ENCODE measurements at places on chromosomes 12 and 14.

GRCh38 chr12:4809013-4809448 lies 88.8 kb downstream of the GALNT8 start:
- DNase-seq, result no peak

- DNase-seq, result no peak
Observed at GRCh38 chr12:104680070-104680469, 223.3 kb downstream of the CHST11 start.

DNA sequence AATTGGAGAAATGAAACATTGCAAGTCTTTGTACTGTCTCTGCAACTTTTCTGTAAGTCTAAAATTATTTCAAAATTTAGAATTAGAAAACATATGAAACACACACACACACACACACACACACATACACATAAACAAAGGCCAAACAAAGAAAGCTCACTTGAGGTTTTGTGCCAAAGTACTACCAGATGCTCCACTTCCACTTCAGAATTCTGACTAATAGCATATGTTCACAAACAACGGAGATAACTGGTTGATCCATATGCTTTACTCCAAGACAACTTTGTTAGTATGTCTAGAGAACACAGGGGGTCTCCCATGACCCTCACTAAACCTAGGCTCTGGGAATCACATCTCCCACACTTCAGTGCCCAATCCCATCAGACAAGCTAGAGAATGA lies 133.8 kb upstream of the CLEC14A start:
- DNase-seq, result no peak

DNA sequence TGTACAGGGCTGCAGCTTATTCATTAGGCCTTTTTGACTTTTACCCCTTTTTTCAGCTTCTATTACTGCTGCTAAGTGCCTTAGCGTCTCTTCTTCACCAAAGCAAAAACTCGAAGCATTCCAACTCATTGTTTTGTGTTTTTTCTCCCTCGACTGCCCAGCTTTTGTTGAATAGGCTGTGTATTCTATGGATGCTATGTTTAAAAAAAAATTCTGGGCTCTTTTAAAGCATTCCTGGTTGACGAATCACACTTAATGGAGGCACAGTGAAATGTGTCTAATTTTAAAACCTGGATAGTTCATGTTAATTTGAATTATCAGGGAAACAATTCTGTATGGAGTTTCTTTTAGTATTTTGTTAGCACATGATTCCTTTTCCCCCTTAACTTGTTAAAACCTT lies 29.7 kb downstream of the KTN1 start:
- no peak for DNase-seq

GRCh38 chr12:29148596-29148910 lies 525 bp upstream of the FAR2 start:
- no peak for DNase-seq

GRCh38 chr14:81565441-81566290 lies 32.0 kb upstream of the SEL1L start:
- DNase-seq, result no peak

DNA sequence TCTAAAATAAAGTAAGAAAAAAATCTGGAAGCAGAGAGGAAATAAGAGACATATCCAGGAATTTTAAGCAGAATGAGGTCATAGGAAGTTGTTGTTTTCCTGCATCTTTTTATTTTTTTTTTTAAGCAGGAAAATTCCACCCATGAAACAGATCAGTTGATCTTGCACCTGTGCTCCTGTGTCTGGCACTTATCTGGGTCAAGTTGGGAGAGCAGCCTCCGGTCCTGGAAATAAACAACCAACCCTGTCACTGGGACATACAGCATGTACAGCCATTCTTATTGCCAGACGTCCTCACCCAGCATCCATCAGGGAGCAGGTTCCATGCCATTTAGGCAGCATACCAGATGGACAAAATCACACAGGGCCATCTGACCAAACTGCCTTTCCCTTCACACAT lies 266.0 kb upstream of the BTG1 start:
- DNase-seq, result no peak

DNA sequence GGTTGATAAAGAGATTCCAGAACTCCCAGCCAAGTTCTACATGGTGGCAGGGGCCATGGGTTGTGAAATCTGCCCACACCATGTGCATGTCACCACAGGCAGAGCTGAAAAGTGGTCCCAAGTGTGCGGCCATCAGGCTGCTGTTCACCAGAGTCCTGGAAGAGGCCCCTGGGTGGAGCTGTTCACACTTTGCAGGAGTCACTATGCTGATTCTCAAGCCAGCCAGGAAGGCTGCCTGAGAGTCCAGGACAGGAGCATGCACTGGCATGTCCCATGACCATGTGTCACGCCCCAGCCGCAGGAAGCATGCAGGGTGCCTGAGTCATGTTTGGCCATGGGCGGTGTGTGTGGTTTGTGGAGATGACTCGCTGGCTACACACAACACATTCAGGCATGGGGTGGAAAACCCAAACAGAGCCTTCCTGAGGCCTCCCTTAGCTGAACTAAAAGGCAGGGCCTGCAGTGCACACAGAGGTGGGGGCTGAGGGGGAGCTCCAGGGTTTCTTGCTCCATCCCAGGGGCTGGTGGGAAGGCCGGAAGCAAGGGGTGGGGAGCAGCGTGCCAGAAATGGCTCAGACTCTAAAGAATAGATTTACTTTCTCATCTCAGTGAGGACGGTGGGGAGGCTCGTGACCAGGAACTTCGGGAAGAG lies 19.4 kb downstream of the ABCB9 start:
- peak; percentile 68 for DNase-seq

DNA sequence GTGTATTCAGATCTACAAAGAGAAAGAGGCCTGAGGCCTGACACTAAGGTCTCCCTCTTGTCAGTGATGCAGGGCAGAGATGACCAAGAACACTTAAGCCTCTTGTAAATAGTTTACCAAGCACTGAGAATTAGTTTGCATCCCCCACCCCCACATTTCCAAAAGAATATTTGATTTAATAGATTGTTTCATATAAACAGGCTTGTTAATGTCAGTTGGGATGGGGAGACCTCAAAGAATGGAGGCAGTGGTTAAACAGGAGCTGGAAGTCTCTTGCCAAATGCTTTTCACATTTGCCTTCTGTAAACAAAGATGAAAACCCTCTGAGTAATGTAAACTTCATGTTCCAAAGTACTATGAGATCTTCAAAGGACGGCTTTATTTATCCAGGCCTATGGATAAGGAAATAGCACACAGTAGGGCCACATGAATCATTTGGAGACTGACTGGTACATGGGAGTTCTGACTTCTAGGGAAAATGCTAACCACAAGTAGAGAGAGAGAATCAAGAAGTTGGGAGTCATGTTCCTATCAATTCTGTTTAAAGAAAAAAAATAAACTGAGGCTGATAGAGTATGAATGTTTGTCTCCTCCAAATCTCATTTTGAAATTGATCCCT lies 234.7 kb downstream of the ANO2 start:
- no peak for DNase-seq

- no peak for DNase-seq
Observed at GRCh38 chr14:101882141-101882935, 82.0 kb upstream of the DYNC1H1 start.

DNA sequence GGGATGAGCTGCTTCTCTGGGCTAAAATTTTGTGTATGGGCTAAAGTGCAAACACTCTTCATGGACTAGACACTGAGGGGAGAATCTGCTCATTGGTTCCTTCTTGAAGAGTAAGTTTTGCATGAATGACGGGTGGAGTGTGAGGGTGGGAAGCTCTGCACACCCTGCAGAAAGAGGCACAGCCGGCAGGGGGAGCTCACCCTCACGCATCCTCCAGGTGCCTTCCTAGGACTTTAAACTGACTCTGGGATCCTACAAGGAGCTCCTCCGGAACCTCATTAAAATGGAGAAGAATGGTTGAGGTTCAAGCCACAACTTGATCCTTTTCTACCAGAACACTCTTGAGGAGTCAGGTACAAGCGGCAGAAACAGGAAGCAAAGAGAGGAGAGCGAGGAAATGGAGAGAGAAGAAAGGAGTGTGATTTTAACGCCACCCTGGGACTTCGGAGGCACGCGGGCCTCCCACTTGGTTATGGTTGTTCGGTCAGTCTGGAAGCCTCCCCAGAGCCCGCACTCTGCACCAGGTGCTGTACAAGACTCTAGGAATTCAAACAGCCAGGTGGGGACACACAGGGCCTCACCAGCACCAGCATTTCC lies 87.5 kb downstream of the SETD3 start:
- DNase-seq, result no peak

DNA sequence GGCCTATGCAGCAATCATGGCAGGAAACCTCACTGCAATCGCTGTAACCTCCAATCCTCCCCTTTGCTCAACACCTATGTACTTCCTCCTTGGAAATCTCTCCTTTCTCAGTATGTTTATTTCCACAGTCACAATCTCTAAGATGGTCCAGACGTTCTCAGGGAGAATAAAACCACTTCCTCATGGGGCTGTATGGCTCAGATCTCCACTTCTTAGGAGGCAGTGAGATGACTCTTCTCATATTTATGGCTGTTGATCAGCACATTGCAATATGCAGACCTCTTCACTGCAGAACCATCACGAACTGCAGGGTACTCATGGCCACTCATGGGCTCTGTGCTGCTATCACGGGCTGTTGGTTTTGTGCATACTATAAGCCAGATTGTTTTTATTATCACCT lies 17.1 kb upstream of the OR4K17 start:
- DNase-seq, result no peak

- DNase-seq, result no peak
Observed at GRCh38 chr14:24110060-24110459, 4.5 kb upstream of the DCAF11 start.

GRCh38 chr12:2925322-2925995 lies 33.7 kb upstream of the TEAD4 start:
- DNase-seq, result no peak

DNA sequence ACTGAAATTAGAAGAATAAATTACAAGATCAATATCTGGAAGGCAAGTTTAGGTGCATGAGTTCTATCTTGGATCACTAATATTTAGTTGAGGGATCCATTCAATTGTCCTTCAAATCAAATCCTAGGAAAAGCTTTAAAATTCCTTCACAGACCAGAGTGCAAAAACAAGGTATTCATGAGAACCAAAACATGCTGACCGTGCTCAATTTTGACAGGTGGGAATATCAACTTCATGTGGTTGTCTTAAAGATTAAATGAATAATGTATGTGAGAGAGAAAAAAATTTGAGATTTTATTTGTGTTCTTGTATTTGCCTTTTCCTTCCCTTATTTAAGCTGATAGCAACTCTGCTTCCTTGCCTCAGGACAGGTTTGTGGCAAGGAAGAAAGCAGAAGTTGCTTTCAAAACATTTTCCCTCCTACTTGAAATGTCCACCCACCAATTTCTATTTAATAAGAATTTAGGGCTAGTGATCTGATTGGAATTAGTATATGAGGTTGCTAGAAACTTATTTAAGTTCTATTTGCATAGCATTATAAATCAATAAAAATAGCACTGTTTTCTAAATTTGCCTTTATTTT lies 4.9 kb upstream of the PPP1R12A start:
- DNase-seq, result no peak

GRCh38 chr12:109714141-109714912 lies 702 bp downstream of the FAM222A start:
- DNase-seq, result peak; percentile 73

DNA sequence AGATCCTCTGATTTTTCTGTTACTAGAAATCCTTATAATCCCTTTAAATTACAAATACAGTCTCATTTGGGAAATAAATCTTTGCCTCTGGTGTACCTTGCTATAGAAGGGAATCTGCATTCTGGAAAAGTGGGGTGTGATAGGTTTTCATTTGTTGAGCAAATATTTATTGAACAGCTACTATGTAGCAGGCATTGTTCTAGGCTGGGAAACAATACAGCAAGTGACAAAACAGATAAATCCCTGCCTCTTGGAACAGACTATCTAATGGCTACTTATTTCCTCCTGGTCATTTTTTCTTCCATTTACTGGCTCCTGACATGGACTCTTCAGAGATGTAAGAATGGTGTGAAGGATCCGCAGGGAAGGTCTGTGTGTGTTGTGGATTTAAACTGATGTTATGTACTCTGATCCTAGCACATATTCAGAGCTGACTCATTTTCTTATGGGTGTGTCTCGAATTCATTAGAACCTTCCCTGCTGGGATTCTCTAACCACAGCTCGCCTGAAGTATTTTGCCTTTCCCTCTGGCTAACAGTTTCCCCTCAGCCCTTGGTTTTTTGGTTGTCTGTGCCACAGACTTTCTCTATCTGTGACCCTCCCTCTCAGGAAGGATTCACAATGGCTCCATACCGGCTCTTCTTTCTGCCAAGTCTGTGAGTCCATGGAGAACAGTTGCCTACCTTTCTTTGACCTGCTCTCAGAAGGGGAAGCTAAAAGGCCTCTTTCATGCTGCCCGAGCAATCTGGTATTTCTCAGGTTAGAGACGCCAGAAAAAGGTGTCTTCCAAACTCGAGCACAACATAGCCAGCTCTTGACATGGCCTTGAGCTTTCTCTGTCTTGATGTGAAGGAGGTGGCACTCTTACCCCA lies 53.7 kb downstream of the TMTC2 start:
- DNase-seq, result no peak

- DNase-seq, result no peak
Observed at GRCh38 chr12:110780448-110780847, 37.8 kb upstream of the PPP1CC start.

Measured in left ventricle myocardium inferior (tissue), 1 donor.